T-helper 17 cell (primary cell): ENCODE measurements at places on chromosomes 6 and 20. TPM values are rescaled to one million over a fixed set of nuclear protein-coding genes. Genes with fewer than 3 reads are reported as not detected.

DNA sequence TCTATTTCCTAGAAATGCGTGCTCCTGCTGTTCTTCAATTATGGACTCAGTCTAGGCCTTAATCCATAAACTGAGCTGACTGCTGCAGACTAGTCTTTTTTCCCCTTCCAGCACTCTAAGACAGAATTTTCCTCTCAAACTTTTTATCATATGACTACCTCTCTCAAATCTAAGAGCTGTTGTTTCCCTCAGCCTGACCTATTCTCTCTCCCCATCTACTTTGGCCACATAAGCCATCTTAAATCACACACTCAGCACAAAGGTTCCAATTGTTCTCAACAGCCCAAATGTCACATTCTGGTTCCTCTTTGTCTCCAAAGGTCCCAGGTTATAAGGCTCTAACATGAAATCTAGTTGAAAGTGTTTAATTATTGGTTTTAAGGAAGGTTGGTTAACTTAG is 85.2 kb downstream of the PRSS35 start:
- no peak for DNase-seq

GRCh38 chr20:54633374-54634355 is 158.3 kb downstream of the DOK5 start:
- DNase-seq, result no peak

GRCh38 chr6:169146521-169146920 is 107.1 kb downstream of the THBS2 start:
- DNase-seq, result no peak

DNA sequence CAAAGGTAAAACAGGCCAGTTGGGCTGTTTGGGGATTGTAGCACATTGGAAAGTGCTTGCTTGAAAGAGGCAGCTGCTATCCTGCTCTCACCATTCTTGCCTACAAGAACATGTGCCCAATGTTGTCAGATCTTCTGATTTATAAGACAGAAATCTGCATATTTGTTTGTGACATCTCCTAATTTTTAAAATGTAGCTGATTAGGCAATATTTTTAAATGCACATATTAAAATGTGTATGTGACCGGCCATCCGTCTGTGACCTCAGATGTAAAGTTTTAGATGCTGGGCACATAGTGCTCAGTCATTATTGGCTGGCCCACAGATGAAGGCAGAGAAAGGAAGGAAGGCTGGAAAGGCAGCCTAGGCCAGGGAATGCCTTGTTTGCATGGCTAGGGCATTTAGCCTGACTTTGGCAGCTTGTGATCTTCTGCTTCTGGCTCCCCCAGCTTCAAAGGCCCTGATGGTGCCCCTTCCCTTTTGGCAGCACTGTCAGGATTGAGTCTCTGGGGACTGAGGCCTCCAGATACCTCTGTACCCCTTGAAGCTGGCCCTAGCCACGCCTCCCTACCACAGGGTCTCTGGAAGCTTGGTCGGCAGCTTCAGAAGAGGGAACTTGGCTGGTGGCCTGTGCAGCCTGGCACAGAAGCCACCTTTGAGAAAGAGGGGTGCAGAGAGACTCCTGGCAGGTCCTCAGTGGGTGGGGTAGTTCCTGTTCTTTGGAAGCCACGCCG is 6.4 kb downstream of the SNPH start:
- no peak for DNase-seq

GRCh38 chr6:55290736-55291135 is 36.5 kb upstream of the GFRAL start:
- no peak for DNase-seq

DNA sequence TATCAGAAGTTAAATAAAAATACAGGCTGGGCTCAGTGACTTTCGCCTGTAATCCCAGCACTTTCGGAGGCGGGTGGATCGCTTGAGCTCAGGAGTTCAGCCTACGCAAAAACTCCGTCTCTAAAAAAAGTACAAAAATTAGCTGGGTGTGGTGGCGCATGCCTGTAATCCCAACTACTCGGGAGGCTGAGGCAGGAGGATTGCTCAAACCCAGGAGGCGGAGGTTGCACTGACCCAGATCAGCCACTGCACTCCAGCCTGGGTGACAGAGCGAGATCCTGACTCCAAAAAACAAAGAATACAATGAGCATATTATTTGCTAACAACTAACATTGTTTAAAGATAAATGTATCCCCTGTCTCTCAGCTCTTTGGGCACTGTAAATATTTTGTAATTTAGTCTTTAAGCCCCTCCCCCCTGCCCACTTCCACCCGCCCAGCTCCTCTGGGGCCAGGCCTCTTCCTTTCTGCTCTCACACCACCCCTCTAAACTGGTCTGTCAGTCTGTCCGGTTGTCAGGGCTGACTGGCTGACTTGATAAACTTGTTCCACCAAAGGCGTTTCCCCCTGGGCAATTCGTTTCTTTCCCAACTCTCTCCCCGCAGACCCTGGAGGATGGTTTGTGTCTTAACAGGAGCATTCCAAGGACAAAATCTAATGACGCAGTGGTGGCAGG is 62.4 kb upstream of the QKI start:
- DNase-seq, result no peak

- DNase-seq, result no peak
These were observed 693 bp downstream of the FAM50B start for GRCh38 chr6:3849681-3850450.

PRR18 gene
- total RNA-seq, result not detected

ESR1 gene
- total RNA-seq, result 3.9 TPM
